ENCODE measurements at places on chromosomes 7 and 10.

DNA sequence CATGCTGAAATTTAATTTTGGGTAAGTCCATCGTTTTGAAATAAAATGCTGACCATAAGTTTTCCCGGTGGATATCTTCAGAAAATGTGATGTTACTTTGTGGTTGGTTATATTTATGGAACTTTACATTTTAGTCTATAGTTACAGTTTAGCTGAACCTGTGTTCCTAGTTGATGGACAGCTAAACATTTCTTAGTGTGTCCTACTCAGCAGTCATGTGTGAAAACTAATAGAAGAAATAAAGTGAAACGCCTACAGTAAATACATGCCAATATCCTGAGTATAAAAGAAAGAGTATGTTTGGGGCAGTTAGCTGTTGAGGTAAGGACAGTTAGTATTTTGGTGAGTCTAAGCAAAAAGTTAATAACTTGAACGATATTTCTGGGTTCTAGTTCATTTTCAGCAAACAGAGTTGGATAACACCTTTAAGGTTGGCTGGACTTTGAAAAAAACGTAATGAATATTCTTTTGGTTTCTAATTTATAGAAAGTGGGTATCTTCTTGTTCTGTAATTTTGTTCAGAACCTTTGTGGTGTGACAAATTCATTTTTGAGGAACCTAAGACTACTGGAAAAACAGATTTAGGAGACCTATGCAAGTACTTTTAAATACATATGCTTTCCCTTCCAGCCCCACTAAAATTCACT, 28.7 kb downstream of the LCOR start:
- H3K36me3 ChIP-seq: no peaks in the 10 kb centered on the region
- H3K4me1 ChIP-seq: peaks cover 21% of the 10 kb centered on the region
- no peak overlapping the region for H3K4me3 ChIP-seq
- no peak overlapping the region for H3K27ac ChIP-seq
- no peak for DNase-seq

- no peaks in the 10 kb centered on the region for H3K27me3 ChIP-seq
- no peak overlapping the region for H3K4me3 ChIP-seq
- H3K4me1 ChIP-seq: no peaks in the 10 kb centered on the region
- no peak for DNase-seq
These were observed 448.9 kb upstream of the ZMIZ1 start for GRCh38 chr10:78619896-78620295.

- no peaks in the 10 kb centered on the region for H3K36me3 ChIP-seq
- H3K4me3 ChIP-seq: no peak overlapping the region
- H3K4me1 ChIP-seq: no peaks in the 10 kb centered on the region
- no peak overlapping the region for H3K27ac ChIP-seq
- H3K27me3 ChIP-seq: no peaks in the 10 kb centered on the region
- no peak for DNase-seq
These were observed 99.0 kb downstream of the PDE1C start for GRCh38 chr7:31971049-31971667.

DNA sequence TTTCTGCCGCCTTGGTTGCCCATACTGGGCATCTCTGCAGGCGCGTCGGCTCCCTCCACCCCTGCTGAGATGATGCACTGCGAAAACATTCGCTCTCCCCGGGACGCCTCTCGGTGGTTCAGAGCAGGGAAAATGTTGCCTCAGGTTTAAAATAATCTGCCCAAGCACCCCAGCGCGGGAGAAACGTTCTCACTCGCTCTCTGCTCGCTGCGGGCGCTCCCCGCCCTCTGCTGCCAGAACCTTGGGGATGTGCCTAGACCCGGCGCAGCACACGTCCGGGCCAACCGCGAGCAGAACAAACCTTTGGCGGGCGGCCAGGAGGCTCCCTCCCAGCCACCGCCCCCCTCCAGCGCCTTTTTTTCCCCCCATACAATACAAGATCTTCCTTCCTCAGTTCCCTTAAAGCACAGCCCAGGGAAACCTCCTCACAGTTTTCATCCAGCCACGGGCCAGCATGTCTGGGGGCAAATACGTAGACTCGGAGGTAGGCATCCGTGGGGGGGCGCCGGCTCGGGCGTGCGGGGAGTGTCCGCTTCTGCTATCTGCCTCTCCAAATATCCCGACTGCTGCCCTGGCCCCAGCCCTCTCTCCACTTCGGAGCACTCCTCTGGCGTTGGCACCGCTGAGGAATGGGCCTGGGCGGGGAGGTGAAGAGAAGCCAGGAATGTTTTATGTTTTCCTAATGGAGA, at the start of gene CAV1:
Gene CAV1 (plus strand): TSS at position 428 of the 689 bp plus-strand sequence. CDS start 27 bp downstream, at position 455.
- DNase-seq: peak; percentile 56
- peaks cover 26% of the 10 kb centered on the region for H3K4me1 ChIP-seq
- peak within 1 kb of the TSS; percentile 98 for H3K27ac ChIP-seq
- no peaks in the 10 kb centered on the region for H3K27me3 ChIP-seq
- H3K4me3 ChIP-seq: peak within 1 kb of the TSS; percentile 95
